D341Med (cell line): ENCODE measurements at places on chromosomes 5 and 9.

DNA sequence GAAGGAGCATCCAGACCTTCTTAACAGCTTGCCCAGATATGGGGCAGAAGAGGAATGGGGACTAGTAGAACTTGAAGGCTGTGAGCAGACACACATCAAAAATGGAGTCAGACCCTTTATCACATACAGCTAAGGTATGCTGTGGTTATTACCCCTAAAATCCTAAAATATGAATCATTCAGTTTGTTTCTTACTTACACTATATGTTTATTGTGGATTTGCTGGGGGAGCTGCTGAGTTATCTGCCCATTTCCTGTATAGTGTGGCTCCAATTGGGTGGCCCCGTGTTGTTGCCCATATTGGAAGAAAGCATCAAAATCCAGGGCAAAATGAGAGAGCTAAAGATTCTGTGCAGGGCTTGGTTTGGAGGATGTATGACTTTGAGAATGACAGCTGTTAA is 56.9 kb downstream of the AP3S1 start:
- DNase-seq: no peak

GRCh38 chr5:179865491-179866240 is 7.0 kb upstream of the MRNIP start:
- DNase-seq: no peak

- DNase-seq: no peak
Measured at GRCh38 chr9:13424204-13424603, 144.7 kb upstream of the MPDZ start.

DNA sequence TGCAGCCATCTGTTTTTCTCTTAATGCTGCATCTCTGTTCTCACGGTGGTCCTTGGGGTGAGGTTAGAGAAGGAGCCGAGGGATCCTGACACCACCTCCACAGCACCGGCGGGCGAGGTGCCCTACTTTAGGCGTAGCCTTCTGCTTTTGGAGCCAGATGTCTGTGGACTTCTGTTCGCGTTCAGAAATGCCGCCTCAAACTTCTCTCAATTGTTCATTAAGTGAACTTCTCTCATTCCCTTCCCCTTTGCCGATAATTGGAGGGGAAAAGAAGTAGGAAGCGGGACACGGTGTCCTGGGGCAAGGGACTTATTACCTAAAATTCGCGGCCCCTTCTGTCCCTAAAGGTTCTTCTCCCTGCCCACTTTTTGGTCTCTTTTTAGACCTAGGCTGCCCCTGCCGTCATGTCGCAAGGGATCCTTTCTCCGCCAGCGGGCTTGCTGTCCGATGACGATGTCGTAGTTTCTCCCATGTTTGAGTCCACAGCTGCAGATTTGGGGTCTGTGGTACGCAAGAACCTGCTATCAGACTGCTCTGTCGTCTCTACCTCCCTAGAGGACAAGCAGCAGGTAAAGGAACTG is 455 bp downstream of the KIF20A start:
- peak; percentile 26 for DNase-seq

DNA sequence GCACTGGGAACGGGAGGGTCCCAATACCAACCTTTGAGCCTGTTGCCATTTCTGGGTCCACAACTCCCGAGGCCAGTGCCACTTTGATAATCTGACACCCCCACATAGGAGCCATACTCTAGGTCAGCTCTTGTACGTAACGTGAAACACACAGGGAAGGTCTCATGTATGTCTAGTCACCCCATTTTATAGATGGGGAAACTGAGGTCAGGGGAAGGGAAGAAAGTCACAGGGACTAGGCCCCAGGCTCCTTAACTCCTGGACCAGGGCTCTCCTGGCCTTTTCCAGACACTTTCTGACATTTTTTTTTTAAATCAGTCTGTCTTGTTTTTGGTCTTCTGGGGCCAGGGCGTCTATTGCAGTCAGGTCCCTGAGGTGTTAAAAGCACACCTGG is 80.3 kb upstream of the SLC25A51 start:
- DNase-seq: no peak

- DNase-seq: no peak
Measured at GRCh38 chr5:32713770-32714381, 2.8 kb downstream of the NPR3 start.

DNA sequence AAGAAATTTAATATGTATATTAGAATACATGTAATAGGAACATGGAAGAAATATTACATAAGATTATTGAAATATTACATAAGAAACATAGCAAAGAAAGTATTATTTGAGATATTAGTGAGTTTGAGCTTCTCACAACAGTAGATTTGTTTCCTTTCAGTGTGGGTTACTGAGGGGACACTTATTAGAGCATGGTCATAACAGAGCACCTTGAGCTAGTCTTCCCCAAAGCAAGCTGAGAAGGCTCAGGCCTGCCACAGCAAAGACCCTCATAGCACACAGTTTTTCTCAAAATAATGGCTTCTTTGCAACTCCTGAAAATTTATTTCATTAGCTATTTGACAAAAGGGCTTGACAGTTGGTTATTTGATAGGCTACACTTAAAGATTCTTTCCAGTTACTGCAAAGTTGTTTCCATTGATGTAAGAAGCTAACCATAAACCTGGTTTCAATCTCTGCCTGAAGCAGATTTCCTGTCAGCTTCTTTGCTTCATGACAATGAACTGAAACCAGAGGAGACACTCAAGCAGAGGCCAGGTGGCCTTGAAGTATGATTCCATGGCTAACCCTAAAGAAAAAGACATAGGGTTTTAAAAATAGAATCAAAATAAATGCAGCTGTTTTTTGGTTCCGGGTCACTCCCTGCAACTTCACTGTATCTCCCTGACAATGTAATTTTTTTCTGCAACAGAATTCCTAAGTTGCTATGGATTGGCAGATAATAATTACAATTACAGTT is 68.6 kb downstream of the ERMP1 start:
- DNase-seq: no peak

DNA sequence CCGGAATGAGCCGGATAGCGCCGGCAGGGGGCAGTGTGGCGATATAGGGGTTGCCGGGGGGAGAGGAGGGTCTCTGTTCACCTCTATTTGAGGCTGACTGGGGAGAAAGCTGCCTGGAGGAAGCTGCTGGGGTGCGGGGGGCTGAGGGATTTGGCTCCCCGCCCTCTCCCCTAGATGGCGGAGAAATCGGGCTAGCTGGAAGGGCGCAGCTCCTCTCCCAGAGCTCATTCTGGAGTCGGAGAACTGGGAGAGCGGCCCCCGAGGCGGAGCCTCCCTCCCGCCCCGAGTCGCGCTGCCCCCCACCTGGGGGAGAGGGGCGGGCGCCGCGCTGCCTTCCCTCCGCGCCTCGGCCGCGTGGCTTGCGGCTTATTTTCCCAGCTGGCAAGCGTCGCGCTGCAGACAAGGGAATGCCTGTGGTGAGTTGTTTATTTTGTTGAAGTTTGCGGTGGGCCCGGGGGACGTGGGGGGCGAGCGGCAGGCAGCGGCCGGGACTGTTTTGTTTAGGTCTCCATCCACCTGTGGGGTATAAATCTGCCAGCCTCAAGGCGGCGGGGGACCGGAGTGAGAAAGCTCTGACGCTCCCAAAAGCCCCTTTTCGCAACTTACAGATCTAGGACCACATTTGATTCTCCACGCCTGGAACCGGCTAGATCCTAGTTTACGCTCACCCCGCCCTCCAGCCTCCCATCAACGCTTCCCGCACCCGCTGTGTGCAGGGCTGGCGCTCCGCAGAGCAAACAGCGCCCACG is 4.1 kb upstream of the RGMB start:
- peak; percentile 75 for DNase-seq

DNA sequence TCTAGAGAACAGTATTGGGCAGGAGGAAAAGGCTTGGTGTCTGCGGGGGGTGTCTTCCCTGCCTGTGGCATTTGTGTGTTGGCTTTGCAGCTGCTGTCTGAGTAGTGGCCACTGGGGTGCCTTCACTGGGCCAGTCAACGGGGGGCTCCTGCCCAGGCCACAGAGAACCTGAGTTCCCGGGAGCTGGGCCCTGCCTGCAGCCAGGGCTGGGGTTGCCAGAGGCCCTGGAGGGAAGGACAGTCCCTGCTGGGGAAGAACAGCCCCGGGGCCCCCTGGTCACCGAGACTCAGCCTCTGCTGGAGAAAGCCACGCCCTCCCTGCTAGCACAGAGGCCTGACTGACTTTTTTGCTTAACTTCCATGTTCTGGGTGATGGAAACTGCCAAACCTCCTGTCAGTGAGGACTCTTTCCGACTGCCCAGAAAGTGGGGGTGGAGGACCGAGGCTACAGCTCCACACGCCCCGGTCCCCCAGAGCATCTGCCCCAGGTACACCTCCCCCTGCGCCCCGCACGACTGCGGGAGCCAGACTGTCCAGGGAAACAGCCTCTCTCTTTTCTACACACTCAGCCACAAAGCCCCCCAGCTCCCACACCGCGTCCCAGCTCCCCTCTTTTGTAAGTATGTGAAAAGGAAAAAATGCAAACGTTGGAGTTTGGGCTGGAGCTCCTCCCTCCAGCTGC is 133.4 kb downstream of the DAB2IP start:
- no peak for DNase-seq

DNA sequence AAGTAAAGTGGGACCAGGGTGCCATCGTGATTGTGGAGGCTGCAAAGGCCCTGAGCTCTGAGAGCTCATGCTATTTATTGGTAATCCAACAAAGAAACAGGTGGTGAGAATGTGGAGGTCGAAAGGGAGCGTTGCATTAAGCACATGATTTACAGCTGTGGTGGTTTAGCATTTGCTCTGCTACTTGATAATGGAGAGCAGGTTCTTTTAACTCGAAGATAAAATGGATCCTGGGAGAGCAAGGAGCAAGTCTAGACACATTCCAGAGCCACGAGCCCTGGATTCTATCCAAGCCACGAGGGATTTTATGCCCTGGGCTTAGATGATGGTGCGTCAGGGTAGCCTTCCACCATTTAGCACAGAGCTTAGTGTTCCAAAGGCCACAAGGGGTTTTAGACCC is 1710.1 kb upstream of the CDH9 start:
- no peak for DNase-seq

- no peak for DNase-seq
Measured at GRCh38 chr5:5181650-5182324, 41.7 kb downstream of the ADAMTS16 start.

DNA sequence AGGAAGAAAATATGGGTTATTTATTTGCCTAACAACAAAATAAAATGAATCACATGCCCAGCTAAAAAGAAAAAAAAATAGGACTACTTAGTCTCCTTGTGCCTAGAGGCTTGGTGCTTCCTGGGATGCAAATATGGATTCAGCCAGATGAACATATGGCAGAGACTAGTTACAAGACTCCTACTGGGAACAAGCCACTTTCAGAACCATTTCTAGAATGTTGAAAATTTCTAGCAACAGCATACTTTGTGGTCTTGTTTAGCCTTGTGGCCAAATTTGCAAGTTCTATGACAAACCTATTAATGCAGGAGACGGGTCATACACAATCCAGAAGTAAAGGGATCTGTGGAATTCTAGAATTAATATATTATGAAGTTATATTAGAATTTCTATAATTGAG is 198.7 kb downstream of the CHSY3 start:
- no peak for DNase-seq

GRCh38 chr9:93257808-93258331 is 73.9 kb downstream of the WNK2 start:
- DNase-seq: peak; percentile 12

- no peak for DNase-seq
Measured at GRCh38 chr9:92522983-92523970, 12.5 kb downstream of the ECM2 start.

DNA sequence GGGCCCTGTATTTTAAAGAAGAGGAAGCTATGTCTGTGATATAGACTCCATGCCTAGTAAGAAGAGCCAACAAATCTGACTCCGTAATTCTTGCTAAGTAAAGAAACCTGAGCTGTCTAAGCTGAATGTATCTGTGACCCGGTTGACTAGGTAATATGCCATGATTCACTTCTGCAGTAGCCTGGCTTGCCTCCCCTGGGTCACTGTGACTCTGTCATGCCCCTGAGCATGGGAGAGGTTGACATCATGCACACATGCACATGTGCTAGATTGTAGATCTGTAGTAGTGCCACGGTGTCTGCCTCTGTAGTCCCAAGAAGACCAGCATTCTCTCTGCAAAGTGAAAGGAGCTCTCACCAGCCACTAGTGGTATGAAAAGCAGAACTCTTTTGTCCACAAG is 9.1 kb downstream of the SLC22A5 start:
- DNase-seq: no peak

DNA sequence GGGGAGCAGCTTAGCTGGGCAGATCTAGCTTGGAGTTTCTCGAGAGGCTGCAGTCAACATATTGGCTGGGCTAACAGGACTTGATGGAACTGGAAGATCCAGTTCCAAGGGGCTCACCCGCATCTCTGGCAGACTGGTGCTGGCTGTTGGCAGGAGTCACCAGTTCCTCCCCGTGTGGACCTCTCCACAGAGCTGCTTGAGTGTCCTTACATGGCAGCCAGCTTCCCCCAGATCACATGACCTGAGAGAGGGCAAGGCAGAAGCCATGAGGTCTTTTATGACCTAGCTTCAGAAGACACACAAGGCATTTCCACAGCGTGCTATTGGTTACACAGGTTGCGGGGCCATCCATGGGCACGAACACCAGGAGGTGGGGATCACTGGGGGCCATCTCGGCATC is 26.4 kb upstream of the RXRA start:
- no peak for DNase-seq

GRCh38 chr5:1952444-1953099 is 69.8 kb upstream of the IRX4 start:
- no peak for DNase-seq

GRCh38 chr9:134473141-134474054 is 147.1 kb downstream of the RXRA start:
- DNase-seq: no peak

DNA sequence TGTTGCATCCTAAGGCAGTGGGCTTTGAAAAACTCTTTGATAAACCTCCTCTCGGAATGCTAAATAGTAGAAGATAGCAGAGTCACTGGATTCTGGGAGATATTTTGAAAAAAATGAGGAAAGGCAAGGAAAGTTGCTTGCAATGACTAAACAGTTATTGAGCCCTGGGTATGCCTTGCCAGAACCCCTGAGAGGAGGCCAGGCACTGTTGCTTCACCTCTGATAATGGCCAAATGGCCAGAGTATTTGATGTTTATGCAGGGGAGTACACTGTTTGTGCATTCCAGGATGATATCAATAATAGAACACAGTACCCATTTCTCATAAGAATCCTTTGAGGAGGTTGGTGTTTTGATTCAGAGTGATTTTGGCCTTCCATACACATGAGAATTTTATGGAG is 935.1 kb upstream of the WWC1 start:
- DNase-seq: no peak

- no peak for DNase-seq
Measured at GRCh38 chr5:175353926-175354325, 90.1 kb downstream of the DRD1 start.

DNA sequence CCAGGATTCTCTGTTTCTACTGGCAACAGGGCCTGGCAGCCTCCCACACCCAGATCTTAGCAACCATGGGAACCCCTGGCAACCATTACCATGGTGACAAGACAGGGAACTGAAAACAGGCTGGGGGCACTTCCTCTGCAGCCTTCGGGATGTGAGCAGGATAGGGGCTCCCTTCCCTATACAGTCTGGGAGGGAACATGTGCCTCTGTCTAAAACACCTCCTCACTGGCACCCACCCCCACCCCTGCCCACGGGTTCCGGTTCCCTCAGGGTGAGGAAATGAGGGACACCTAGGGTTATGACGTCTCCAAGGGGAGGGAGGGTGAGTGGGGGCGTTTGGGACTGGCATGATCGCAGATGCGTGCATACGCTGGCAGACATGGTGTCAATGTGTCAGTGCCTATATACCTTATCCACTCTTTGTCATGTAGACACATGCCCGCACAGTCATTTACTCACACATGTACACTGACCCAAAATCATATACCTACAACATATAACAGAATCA is 3.0 kb upstream of the DNAJB5 start:
- no peak for DNase-seq
